DND-41 (cell line): ENCODE measurements at places on chromosomes 2 and 18.

DNA sequence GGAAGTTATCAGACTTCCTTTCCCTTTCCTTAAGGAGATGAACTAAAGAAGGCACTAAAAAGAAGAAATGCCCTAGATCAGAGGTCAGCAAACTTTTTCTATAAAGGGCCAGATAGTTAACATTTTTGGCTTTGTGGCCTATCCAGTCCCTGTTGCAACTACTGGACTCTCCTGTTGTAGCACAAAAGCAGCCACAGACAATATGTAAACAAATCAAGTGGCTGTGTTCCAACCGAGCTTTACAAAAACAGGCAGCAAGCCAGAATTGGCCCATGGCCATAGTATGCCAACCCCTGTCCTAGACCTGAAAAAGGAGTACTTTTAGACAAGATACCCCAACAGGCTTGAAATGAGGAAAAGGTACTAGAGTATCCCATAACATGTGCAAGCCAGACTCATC lies 10.9 kb downstream of the NHEJ1 start:
- no peak for DNase-seq

- no peak for DNase-seq
These were observed at the start of gene IL1RL1 for GRCh38 chr2:102310964-102311640. IL1RL1 (plus strand) TSS chr2:102311563; CDS start chr2:102338265, 26,702 bp downstream.

DNA sequence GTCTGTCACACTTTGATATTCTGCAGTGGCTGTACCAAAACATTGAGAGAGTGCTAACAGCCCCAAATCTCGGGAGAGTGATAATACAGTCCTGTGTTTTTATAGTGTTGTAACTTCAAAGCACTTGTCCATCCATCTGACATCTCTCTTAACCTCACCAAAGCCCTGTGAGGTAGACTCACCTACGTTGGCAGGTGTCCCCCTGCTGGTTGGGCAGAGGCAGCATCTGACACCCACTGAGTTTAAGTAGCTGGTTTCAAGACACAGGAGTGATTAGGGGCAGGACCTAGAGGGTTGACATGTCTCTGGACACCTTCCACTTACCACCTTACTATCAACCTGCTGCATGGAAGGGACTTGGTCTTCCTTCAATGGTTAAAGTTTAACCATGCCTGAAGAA lies 22.9 kb downstream of the COLEC12 start:
- peak; percentile 10 for DNase-seq

- no peak for DNase-seq
These were observed 693.1 kb downstream of the DCC start for GRCh38 chr18:53033128-53033527.

DNA sequence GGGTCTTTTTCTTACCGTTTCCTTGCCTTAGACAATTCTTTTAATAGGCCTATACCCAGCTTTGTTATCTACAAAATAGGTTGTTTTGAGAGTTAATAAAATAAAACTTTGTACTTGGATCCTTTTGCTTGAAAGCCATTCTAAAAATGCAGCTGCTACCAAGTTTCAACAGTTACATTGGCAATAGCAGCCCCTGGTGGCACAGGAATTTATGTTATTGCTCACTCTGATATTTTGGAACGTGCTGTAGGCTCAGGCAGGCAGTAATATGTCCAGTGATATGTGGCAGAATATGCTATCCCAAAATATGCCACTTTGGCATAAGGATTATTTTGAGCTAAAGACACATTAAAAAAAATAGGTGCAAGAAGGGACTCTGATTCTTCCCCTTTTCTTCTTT lies 6.7 kb upstream of the COMMD1 start:
- DNase-seq = no peak
